ENCODE measurements at places on chromosomes 1 and 21.

DNA sequence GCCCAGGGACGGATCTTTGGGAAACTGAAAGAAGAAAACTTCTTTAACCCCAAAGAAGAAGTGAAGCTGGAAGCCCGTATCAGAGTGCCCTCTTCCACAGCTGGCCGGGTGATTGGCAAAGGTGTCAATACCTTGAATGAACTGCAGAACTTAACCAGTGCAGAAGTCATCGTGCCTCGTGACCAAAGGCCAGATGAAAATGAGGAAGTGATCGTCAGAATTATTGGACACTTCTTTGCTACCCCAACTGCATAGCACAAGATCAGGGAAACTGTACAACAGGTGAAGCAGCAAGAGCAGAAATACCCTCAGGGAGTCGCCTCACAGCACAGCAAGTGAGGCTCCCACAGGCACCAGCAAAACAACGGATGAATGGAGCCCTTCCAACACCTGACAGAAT lies 114.0 kb downstream of the NBPF12 start:
- no peak for DNase-seq

DNA sequence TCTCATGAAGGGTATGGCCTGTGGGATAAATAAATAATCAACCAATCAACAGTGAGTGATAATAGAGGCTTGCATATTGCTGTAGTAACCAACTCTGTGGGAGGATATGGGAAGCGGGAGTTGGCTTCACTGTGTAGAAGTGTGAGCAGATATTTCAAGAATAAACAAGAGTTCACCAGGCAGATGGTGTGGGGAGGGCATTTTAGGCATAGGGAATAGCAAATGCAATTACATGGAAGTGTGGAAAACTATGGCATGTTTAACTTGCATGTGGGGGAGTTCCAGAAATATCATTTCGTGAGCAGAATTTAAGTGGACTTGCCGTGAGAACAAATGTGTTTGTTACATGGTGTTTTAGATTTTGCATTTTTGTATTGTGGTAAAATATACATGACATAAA lies 95.2 kb downstream of the SPATA46 start:
- DNase-seq = no peak

DNA sequence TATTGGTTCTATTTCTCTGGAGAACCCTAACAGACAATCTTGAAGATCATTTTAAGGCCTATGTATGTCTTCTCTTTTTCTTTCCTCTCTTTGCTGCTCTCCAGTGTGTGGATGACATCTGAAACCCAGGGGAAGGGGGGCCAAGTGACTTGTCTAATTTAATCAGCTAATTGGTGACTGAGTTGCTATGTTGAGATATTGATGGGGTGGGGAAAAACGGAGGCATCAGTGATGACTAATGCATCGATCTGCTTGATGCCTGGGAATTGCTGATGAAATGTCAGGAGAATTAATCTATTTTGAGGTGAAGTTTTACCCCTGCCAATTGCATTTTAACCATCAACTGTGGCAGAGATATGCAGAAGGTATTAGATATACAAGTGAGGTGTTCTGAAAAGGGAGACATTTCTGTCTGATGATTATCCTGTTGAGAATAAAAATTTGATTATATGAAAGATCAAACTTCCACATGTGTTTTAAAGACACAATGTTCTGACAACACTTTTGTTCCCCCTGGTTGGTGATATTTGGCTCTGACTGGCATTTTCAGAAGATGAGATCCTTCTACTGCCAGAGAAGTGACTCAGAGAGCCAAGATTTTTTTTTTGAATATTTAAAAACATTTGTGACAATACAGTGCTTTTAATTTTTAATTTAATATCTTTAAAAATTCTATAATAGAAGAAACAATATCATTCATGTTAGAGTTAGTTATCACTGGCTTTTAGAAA lies 18.7 kb upstream of the PTGFR start:
- no peak for DNase-seq

DNA sequence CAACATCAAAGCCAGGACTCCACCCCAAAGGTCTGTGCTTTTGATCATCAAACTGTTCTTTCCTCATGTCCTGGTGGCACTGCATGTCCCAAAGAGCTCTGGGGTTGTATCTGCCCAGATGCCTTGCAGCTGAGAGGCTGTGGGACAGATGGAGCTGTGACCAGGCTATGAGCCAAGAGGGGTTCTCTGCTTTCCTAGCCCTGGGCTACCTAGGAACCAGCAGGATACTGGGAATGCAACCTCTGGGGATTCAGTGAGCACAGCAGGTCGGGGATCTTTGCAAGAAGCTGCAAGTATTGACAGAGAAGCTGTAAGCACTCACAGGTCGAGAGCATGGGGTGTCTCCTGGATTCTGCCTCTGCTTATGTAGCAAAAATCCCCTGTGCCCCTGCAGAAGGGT lies 186.6 kb downstream of the GRIK3 start:
- no peak for DNase-seq

DNA sequence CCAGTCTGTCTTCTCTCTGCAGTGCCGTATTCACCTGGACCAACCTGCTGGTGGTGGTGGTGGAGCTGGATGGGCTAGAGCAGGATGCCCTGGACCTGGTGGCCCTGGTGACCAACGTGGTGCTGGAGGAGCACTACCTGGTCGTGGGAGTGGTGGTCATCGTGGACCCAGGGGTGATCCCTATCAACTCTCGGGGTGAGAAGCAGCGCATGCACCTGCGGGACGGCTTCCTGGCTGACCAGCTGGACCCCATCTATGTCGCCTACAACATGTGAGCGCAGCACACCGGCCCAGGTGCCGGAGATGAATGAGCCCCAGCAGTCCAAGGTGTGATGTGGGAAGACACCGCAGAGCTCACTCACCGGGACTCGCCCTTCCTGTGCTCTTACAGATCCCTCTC lies 37.5 kb downstream of the S100B start:
- no peak for DNase-seq

DNA sequence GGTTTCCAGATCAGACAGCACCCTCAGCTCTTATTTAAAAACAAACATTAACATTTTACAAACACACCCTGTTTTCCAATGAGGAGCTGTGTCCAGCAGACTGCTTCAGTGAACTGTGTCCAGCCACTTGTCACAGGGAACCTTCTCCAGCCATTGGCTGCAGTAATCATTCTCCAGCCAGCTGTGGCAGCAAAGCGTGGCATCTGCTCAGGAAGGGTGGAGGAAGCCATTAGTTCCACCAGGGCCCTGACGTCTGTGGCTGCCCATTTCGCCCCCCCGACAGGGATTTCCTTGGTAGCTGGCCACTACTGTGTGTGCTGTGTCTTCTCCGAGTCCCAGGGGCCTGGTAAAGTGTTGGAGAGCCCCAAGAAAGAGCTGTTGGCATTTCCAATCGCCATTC lies 62.9 kb upstream of the SELENON start:
- DNase-seq = no peak

GRCh38 chr1:41151846-41152245 lies 90.3 kb downstream of the SCMH1 start:
- DNase-seq = no peak

DNA sequence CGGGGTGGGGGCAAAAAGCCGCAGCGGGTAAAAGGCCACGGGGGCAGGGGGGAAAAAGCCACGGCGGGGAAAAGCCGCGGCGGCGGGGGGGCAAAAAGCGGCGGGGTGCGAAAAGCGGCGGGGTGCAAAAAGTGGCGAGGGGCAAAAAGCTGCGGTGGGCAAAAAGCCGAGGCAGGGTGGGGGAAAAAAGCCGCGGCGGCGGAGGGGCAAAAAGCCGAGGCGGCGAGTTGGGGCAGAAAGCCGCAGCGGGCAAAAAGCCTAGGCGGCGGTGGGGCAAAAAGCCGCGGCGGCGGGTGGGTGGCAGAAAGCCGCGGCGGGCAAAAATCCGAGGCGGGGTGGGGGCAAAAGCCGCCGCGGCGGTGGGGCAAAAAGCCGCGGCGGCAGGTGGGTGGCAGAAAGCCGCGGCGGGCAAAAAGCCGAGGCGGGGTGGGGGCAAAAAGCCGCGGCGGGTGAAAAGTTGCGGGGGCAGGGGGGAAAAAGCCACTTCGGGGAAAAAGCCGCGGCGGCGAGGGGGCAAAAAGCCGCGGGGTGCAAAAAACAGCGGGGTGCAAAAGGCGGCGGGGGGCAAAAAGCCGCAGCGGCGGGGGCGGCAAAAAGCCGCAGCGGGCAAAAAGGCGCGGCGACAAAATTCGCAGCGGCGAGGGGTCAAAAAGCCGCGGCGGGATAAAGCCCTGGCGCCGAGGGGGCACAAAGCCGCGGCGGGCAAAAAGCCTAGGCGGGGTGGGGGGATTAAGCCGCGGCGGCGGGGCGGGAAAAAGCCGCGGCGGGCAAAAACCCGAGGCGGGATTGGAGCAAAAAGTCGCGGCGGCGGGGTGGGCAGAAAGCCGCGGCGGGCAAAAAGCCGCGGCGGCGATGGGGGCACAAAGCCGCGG lies 3901.2 kb downstream of the SRGAP2C start:
- no peak for DNase-seq

DNA sequence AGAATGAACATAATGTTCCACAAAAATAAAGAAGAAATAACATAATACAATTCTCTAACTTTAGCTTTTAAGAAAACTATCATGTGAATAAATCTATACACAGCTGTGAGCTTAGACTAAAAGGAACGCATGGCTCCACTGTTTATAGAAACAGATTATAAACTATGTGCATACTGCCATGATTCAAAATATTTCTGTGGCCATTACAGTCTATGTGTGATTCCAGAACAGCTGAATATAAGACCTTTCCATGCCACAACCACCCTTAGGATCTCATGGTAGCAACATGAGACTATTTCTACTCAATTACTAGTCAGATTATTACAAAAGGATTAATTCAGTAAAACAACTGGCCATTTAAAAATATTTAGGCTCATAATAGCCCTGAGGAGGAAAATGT lies 3.9 kb downstream of the CHML start:
- no peak for DNase-seq

DNA sequence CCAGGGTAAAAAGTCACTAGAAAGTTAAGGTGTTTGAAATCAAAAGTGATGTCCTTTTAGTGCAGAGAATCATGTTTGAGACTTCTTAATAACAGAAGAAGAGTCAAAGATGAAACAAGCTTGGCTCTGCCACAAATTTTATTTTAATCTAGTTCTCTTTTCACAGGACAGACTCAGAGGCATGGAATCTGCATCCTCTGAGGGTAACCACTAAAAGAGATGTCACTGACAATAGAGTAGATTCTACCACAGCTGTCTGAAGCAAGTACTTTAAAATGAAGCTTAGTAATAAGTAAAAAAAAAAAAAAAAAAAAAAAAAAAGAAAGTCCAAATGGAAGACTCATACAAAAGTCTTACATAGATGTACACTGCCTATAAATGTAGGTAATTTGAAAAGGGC lies 519.7 kb upstream of the PRMT6 start:
- no peak for DNase-seq

DNA sequence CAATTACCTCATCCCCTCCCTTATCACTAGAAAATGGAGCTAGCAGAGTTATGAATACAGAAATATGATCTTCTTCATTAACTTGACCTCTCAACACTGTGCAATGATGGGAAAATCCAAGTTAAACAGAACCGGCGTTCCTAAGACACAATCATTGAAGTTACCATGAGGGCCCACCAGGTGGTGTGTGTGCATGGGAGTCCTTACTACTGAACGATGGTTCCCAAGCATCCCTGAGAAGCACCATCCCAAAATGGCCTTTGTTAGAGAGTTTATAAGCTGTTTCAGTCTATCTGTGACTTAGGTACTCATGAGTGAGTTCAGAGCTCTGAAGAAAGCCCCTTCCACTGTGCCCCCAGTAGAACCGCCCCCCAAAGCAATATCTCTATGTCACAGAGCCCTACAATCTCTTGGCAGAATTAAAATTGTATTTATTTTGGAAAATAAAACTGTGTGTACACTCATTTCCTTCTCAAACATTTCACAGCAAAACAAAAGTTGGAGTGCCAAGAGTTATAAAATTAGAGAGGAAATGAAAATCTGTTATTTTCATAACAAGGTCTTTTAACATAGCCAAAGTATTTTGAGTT lies 56.8 kb downstream of the PLD5 start:
- DNase-seq = no peak

- no peak for DNase-seq
Observed at GRCh38 chr1:103561643-103562395, 9.6 kb upstream of the AMY2B start.

DNA sequence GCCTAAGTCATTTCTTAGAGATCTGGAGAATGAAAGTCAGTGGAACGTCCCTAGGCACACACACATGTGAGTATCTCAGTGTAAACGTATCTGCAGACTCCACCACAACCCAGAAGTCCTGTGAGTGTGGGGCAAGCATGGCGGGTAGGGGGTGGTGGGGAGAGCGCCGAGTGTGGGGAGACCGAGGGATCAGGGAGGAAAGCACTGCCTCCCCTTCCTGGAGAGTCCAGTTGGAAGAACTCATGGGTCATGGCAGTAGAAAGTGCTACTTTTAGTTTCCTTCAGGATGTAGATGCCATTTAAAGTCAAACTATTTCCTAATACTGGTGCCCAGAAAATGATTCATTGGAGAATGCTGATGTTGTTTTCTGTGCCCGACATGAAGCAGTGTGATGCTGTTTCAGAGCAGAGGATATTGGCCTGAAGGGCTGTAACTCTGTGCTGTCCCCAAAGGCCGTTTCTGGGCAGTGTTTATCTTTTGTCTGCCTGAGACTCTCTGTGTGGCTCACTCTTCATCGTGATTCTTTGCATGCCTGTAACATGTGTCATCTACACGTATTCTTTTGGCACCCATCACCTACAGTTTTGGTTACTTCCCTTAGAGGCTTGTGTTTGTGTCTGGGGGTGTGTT lies 45.7 kb upstream of the TSPAN2 start:
- no peak for DNase-seq

Measured in stimulated activated CD8-positive, alpha-beta memory T cell treated with anti-CD3 and anti-CD28 coated beads, Interleukin-4, amount 100 ng/mL, for 1 hour (primary cell).